Hematopoietic multipotent progenitor cell treated with erythropoietin and hydrocortisone succinate and interleukin-3 and kit ligand, for 6 days (in vitro differentiated cells): ENCODE measurements at places on chromosomes 11 and 22.

DNA sequence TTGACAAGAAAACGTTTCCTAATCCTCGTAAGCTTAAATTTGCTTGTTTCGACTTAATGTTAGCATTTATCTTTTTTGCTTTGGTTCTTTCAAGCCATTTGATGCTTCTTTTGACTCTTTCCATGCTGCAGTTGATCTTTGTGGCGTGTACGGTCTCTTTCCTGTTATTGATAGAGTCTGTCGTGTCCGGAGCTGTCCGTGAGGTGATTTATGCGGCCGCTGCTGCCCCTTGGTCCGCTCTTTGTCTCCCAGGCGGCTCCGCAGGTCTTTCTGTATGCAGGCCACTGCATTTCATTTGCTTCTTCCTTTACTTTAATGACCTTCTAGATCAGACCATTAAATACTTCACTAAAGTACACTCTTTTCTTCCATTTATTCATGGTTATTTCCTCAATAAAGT lies 50.3 kb downstream of the TBC1D22A start:
- no peak for DNase-seq

- DNase-seq = no peak
Observed at GRCh38 chr11:2296913-2297622, 4.7 kb downstream of the C11orf21 start.

GRCh38 chr11:115054570-115055538 lies 376.5 kb downstream of the NXPE2 start:
- DNase-seq = no peak

DNA sequence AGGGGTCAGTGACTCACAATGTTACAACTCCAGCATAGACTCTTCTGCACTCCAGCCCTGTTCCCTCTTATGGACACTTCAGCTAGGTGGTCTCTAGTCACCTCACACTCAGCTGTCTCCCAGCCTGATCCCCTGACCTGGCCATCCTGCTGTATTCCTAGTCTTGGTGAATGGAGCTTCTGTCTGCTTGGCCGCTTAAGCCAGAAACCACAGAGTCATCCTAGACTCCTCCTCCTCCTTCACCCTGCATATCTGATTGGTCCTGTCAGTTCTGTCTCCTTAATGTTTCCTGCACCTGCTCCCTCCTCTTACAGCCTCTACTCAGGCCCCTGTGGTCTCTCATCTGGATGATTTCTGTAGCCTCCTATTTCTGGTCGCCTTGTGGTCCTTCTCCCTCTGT lies 144.9 kb downstream of the HIPK3 start:
- no peak for DNase-seq

DNA sequence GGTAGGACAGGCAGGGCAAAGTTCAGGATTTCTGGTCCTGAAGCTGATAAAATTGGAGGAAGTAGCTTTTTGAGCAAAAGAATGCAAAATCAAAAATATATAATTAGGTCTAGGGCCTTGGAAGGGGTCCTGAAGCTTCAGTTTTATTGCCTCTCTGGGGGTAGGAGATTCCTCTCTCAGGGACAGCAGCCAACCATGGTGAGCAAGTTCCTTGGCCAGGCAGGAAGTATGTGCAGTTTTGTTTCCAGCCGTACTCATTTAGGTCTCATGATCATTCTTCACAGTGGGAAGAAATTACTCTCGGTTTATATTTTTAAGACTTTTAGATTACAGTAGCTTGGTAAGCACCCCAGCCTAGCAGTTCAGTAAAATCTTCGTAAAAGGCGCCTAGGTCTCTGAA lies 2.9 kb upstream of the RAB38 start:
- no peak for DNase-seq

- no peak for DNase-seq
Observed at GRCh38 chr11:71554996-71555395, 6.8 kb downstream of the KRTAP5-9 start.

DNA sequence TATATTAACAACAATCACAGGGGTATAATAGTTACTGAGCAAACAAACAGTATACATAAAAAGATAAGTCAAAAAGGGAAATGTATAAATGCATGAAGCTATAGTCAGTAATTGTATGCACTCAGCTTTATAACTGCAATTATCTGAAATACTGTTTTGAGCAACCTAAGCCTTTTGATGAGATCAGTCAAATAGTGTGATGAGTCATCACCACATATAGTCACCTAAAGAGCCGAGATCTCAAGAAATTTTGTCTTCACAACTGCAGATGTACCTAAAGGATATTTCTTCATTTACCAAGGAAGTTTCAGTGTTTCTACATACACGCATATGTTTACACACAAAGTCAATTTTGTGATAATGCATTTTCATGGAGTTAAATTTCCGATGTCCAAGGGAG lies 5.4 kb upstream of the OR51A2 start:
- no peak for DNase-seq

DNA sequence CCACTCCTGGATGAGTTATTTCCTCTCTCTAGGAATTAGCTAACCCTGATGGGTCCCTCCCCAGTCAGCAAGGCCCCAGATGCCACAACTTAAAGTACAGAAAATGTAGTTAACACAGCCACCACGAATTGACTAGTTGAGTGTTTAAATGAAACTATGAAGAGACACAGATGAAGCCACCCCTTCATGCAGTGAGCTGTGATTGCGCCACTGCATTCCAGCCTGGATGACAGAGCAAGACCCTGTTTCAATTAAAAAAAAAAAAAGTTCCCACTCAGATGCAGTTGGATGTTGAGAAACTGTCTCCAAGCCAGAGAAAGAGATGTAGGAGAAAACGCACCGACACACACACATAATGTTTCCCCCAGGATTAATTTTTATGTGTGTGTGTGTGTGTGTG lies 53.3 kb downstream of the SCN3B start:
- no peak for DNase-seq

DNA sequence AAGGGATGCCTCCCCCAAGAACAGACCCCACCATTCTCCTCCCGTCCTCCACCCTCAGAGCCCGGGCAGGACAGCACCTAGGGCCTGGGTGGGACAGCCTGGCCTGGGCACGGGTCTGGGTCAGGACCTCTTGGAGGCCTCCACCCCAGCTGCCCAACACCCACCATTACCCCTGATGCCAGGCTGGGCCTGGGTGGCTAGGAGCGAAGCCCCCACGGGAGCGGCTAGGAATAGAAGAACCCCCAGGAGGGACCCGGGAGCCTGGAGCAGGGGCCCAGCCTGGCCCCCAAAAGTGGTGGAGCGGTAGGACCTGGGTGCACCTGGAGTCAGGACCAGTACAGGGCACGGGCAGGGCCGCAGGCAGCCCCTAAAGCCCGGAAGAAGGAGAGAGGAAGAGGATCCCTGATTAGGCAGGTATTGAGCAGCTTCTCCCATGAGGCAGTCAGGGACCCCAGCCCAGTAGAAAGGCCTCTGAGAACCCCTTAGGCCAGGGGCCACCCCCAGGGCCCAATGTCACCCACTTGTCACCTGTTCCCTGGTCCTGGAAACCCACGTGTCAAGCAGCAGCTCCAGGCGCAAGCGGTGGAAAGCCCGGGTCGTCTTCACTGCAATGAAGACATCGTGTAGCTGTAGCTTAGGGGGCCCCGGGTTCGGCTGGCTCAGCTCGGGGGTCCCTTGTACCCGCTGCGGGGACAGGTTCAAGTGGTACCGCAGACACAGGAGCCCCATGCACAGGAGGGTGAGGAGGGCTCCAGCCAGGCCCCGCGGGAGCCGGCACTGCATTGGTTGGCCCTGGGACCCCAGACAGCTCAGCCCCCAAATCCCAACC lies 575 bp downstream of the MFNG start:
- DNase-seq = peak; percentile 44

GRCh38 chr11:131756479-131757110 lies 386.2 kb downstream of the NTM start:
- DNase-seq = no peak

- no peak for DNase-seq
Observed at GRCh38 chr11:118899706-118900360, 16.1 kb downstream of the CXCR5 start.

DNA sequence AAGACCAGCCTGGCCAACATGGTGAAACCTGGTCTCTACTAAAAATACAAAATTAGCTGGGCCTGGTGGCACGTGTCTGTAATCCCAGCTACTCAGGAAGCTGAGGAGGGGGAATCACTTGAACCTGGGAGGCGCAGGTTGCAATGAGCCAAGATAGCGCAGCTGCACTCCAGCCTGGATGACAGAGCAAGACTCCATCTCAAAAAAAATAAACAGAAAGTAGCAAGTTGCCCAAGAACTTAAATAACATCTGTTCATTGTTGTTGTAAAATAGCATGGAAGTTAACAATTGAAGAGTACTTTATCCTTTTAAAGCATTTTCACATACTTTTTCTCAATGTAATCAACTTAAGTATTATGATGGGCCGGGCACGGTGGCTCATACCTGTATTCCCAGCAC lies 5.7 kb downstream of the AMBRA1 start:
- DNase-seq = no peak

- DNase-seq = no peak
Observed at GRCh38 chr22:47816863-47817210, 1054.4 kb downstream of the TBC1D22A start.

DNA sequence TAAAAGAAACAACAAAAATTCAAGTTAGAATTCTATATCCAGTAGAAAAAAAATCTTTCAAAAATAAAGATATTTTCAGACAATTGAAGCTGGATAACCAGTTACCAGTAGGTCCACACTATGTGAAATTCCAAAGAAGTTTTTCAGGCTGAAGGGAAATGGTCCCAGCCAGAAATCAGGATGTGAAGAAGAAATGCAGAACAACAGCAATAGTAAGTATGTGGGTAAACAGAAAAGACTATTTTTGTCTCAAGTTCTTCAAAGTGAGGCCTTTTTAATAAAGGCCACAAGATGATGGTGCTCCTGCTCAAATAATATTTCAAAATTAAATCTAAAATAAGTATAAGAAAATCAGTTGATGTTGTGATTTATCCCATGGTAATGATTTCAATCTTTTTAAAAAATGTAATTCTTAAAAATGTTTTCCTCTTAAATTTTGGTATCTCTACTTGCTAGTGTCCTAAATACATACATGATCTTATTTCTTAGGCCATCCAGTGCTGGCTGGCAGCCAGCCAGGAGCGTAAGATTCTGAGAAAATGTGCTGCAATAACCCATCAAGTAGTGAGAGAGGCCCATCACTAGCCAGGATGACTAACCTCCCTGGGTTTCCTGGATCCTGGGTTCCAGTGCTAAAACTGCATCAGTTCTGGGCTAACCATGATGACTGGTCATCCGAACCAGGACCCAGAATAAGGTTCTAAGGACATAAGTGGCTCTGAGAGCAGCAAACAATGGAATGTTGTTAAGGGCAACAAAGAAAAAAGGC lies 15.6 kb upstream of the UCP3 start:
- DNase-seq = peak; percentile 57

GRCh38 chr11:25860677-25861450 lies 471.1 kb upstream of the ANO3 start:
- no peak for DNase-seq

GRCh38 chr11:94933223-94934130 lies 39.9 kb downstream of the CWC15 start:
- DNase-seq = no peak

GRCh38 chr11:60985991-60986915 lies 14.8 kb downstream of the CD6 start:
- no peak for DNase-seq

DNA sequence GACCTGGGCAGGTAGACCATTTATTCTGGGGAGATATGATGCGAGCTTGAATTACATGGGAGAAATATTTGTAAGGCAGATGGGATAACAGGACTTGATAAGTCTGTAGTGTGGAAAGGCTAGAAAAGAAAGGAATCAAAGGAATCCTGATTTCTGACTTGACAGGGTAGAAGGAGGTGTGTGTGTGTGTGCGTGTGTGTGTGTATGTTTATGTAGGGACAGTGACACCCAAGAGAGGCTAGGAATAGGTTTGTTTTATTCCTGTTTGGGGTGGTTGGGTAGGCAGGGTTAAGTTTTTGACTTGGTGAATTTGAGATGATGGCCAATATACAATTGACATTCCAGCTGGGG lies 390 bp upstream of the HTATIP2 start:
- DNase-seq = no peak

DNA sequence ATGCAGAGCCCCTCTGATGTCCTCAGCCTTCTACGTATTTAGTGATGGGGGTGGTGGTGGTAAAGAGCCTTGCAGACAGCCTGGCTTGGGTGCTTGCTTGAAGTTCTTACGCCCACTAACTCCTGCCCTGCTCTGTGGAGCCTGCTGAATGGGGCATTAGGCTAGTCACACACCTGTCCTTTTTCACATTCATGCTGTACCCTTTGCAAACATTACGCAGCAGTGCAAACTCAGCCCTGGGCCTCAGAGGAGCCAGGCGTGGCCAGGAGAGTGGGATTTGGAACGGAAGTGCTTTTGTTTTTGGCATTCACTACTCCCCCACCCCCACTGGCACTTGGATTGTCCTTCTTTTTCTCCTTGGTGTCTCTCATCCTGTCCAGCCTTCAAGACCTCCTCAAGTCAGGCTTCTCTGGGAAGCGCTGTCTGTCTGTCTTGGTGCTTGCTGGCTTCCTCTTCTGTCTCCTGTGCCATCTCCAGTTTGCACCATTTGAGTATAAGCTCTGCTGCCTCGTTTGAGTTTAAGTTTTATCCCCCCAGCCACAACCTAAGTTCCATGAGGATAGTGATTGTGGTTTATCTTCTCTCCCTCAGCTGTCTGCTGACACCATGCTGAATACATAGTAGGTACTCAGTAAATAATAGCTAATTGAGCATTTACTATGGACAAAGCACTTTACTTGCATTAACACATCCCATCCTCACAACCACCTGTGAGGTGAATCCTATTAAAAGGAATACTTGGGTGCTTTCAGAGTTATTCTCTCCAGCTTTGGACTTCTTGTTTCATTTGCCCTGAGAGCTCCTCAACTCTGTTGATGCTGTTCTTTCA lies 26.7 kb downstream of the ZBTB16 start:
- DNase-seq = peak; percentile 54

GRCh38 chr11:35047179-35047578 lies 91.8 kb upstream of the CD44 start:
- DNase-seq = peak; percentile 56

GRCh38 chr11:97740801-97741151 lies 1280.0 kb upstream of the CNTN5 start:
- DNase-seq = no peak

DNA sequence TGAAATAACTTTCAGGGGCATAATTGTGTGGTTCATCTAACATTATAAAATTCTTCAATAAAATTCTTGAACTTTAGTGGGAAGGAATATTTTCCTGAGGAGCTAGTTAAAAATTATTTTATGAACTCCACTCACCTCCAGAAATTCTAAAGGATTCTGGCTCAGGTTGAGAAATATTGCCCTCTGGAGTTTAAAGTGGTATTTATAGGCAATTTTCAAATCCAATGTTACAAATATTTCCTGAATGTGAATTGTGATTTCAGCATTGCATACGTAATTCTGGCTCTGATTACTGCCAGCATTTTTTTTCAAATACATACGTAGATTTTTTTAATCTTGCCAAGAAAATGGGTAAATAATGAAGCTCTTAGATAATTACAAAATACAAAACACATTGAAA lies 598.2 kb upstream of the ANO3 start:
- DNase-seq = no peak

DNA sequence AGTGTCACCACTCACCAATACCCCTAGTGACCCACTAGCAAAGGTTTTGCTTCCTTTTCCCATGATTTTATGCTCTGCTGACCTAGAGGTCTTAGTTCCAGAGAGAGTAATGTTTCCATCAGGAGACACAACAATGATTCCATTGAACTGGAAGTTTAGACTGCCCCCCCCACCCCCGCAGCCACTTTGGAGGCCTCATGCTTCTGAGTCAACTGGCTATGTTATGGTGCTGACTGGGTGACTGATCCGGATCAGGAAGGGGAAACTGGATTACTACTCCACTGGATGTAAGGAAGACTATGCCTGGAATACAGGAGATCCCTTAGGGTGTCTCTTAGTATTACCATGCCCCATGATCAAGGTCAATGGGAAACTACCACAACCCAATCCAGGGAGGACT lies 633.6 kb downstream of the OPCML start:
- no peak for DNase-seq
